ENCODE measurements at places on chromosomes 5 and 9.
A peak's percentile ranks its signal among the peaks of the same experiment; 100 is the strongest.

GRCh38 chr5:114658194-114658593 is 296.3 kb downstream of the KCNN2 start:
- no peak for DNase-seq

DNA sequence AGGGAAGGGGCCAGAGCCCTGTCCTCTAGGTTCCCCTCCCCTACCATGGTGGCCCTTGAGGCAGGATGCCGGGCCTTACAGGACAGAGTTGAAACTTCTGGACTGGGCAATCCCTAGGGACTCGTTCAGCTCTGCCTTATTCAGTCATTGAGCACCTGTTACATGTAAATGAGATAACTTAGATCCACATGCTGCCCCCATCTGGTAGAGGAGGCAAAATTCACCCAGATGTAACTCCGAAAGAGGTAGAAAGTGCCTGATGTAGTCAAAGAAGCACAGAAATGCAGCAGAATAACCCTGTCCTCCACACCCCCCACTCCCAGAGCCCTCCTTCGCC is 1.5 kb downstream of the GGTA1 start:
- DNase-seq, result peak; percentile 69

DNA sequence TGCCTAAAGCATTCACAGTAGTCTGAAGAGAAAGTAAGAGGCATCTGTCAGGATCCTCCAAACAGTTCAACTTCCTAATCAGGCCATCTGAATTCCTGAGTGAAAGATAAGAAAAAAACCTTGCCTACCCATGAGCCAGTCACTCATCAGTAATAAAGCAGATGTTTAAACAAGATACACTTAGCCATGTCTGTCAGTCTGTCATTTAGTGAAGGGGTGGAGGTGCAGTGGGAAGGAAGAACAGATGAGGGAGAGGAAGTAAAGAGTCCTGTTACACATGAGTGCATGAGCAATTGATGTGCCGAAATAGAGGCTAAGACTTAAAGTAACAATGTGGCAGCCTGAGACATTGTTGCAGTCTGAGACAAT is 29.9 kb upstream of the DMRTA1 start:
- no peak for DNase-seq

- no peak for DNase-seq
Observed at GRCh38 chr5:121175986-121176385, 675.7 kb upstream of the FTMT start.

DNA sequence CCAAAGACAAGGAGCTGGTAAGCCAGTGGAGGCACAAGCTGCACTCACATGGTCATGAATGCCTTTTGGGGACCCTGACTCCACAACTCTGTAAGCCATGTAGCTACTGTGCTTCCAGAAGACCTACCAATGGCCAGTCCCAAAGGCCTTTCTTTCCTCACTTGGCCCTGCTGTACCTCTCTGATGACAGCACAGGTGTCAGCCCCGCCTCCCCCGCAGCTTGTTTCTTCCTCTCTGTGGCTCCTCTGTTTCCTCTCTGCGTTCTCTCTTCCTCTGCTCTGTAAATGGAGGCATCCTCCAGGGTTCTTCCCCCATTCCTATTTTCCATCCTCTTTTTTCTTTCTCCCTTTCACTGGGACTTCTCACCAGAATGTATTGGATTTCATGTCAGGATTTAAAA is 26.7 kb downstream of the SH3TC2 start:
- no peak for DNase-seq

DNA sequence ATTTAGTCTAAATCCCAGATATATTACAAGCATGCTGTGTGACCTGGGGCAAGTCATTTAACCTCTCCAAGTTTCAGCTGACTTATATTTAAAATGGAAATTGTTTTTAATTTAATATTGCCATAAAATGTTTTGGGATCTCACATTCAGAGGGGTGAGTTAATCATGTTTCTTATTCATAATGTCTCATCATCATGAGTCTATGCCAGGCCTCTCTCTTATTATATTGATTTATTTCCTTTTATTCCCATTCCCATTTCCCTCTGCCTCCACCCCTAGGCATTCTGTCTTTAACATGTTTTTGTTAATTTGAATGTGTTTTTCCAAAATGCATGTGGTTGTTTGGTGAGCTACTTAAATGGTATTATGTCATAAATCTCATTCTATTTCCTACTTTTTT is 39.0 kb upstream of the TTC1 start:
- DNase-seq, result no peak

DNA sequence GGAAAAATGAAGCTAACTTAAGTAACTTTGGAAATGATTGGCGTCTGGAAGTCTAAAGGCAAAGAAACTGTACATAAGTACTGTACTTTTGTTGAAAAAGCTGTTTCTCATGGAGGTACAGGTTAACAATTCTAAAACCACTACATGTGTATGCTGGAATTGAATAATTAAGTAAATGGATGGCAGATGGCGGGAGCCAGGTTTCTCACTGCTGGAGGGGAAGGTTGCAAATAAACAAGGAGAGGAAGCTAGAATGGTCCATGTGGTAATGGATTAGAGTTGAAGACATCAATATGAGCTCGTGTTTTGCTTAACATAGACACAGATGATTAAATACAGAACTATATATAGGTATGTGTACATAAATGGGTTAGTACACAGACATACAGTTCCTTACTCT is 43.2 kb upstream of the ASTN2 start:
- DNase-seq, result no peak

- DNase-seq, result no peak
Observed at GRCh38 chr9:19140259-19140658, 13.0 kb upstream of the PLIN2 start.

- no peak for DNase-seq
Observed at GRCh38 chr5:10059556-10059955, 190.1 kb downstream of the ATPSCKMT start.

- peak; percentile 57 for DNase-seq
Observed at GRCh38 chr5:158054223-158055110, 195.5 kb upstream of the CLINT1 start.

DNA sequence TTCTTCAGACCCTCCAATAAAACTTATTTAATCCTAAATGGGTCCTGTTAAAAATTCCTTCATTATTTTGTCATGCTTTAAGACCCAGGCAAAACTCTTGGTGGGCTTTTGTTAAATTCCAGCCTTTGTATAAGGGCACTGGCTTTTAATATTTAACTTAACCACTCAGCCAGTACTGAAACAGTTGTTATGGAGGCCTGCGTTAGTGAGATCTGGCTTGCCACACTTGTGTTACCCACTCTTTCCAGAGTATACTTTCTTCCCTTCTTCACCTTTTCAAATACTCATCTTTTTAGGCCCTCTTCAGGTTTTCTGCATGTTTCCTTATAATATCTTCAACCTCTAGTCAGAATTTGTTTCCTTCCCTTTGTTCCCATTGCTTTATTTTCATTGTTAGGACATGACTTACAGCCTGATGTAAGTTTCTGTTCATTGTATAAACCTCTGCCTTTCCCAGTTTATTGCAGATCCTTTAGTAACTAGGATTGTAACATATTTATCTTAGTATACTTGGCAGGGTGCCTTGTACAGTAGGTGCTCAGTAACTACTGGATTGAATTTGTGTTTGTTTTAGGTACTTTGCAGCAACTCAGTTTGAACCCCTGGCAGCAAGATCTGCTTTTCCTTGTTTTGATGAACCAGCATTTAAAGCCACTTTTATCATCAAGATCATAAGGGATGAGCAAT is 48.8 kb downstream of the LNPEP start:
- no peak for DNase-seq

DNA sequence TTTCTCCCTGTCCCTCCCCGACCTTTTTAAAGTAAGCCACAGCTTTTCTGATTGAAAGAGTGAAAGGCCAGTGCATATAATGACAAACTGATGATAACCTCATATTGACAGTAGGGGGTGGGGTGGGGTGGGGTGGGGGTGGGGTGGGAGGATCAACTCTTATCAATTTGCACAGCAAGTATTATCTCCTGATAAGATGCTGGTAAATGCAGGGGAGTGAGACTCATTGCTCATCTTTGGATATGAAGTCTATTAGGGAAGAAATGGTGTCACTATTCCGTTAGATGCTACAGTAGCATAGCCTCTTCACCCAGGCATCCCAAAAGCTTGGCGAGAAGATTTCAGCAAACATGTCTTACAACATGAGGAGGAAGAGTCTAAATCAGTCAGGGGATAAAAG is 38.9 kb upstream of the HMGCS1 start:
- DNase-seq, result no peak

DNA sequence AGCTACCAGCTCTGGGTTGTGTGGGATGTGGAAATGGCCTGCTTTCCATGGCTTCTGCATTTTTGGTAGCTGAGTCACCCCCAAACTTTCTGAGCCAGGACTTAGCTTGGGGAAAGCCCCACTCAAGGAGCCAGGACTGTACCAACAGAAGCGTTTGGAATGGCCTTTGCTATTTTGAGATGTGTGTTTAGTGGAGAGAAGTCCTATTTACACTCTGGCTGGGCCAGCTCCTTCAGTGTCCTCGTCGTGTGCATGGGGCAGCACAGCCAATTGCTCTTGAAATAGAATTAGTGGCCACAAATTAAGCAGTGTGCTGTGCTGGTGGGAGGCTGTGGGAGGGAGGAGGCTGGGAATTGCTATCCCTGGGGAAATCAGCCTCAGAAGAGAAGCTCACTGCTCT is 51.6 kb downstream of the ENTREP1 start:
- DNase-seq, result peak; percentile 87

DNA sequence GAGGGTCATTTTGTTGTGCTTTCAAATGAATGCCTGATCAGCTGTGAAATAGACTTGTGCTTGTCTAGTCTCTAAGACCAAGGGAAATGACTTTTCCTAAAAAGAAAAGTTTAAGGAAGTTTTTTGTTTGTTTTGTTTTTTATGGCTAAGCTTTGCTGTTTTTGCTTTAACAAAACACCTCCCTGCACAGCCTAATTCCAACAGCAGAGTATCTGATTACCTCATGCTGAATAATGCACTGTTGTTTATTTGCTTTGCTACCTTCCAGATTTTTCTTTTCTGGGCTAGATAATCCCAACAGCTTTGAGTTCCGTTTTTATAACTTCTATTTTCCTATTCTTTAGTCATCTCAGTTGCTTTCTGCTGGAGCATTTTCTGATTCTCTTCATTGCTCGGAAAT is 95.8 kb downstream of the AOPEP start:
- DNase-seq, result no peak

DNA sequence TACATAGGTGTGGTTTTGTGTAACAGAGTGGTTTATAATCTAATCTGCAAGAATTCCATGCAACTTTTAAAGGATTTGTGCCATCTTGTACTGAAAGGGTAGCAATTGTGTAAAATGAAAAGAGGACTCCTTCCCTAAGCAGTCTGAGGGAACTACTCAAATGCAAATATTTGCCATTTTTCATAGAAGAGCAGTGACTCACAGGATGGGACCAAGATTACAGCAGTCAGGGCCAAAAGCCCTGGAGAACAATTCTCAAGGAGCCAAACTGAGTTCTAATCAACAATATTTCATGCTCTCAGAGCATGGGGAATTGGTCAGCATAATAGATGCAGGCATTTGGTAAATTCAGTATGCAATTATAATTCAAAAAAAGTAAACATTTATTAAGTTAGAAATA is 495.8 kb downstream of the CHSY3 start:
- DNase-seq, result no peak

DNA sequence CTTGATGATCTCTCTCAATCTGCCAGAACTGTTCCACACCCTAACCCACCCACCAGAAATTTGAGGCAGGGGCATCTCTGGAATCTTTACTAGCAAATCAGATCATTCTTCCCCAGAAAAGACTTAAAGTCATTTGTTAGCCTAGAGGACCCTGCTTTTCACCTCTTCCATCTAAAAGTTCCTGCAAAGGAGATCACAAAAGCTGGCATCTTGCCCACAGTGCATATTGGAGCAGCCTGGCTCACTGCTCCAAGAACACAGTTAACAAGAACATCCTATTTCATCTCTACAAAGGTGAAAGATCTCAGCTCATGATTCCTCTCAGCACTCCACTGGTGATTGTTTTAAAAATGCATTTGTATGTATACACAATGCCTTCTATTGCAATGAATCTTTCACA is 36.3 kb downstream of the GABRP start:
- no peak for DNase-seq

GRCh38 chr9:33172256-33173238 is 5.4 kb upstream of the B4GALT1 start:
- DNase-seq, result no peak

GRCh38 chr5:177295924-177296323 is 7.6 kb downstream of the RAB24 start:
- DNase-seq, result no peak

DNA sequence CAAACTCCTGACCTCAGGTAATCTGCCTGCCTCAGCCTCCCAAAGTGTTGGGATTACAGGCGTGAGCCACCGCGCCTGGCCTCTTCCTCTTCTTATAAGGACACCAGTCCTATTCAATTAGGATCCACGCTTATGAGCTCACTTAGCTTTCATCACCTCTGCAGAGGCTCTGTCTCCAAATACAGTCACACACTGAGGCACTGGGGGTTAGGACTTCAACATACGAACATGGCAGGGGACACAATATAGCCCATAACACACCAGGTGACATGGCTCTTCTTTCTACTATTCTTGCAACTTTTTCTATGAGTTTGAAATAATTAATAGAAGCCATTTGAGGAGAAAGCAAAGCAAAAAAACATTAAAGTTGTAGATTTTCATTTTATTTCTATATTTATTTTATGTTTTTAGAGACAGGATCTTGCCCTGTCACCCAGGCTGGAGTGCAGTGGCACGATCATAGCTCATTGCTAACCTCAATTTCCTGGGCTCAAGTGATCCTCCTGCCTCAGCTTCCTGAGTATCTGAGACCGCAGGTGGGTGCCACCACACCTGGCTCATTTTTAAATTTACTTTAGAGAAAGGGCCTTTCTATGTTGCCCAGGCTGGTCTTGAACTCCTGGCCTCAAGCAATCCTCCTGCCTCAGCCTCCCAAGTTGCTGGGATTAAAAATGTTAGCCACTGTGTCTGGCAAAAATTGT is 6.0 kb upstream of the PRRT1B start:
- no peak for DNase-seq

GRCh38 chr5:139652788-139653241 is 4.7 kb downstream of the CXXC5 start:
- no peak for DNase-seq

GRCh38 chr5:172104021-172104420 is 84.0 kb downstream of the STK10 start:
- DNase-seq, result no peak

GRCh38 chr9:134390537-134390936 is 64.3 kb downstream of the RXRA start:
- no peak for DNase-seq

GRCh38 chr5:35886381-35886780 is 29.7 kb downstream of the IL7R start:
- DNase-seq, result no peak
